ENCODE measurements at places on chromosomes 3 and 15. TPM values are rescaled to one million over a fixed set of nuclear protein-coding genes. Genes with fewer than 3 reads are reported as not detected.
A peak's percentile ranks its signal among the peaks of the same experiment; 100 is the strongest.

GRCh38 chr3:97241417-97241816 lies 427.0 kb downstream of the EPHA6 start:
- no peak for DNase-seq

Gene CSPG5
- 3.1 TPM for total RNA-seq

GRCh38 chr15:52745326-52746161 lies 44.6 kb downstream of the ONECUT1 start:
- peak; percentile 89 for DNase-seq

Gene TEX55
- not detected for total RNA-seq

Gene FOXL2NB
- 0.54 TPM for total RNA-seq

GRCh38 chr15:53437366-53437765 lies 322.1 kb downstream of the WDR72 start:
- no peak for DNase-seq

DNA sequence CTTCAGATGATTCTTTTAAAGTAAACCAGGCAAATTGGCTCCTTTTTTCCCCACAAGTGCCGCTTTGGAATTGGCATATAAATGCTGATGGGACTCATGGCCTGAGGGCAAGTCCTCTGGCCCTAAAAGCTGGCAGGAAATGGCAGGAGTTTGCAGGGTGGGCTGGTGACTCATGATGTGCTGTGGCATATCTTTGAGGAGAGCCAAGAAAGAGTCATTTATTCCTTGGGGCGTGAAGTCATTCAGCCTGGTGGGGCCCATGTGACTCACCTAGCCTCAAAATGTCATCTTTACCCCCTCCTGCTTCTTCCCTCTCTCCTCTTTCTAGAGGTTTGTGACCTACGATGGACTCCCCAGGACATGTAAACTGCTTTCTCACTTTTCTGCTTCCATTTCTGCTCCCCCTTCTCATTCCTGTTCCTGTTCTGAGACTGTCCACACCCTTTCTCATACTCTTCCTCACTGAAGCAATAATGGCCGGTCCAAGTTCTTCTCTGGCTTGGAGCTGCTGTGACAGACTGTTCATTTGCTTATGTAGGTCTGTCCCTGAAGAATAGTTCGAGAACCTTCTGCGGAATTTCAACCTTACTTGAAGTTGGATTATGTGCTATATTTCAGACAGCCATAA lies 326.1 kb downstream of the SATB1 start:
- peak; percentile 69 for DNase-seq

Data from endodermal cell (in vitro differentiated cells).